ENCODE measurements at places on chromosomes 13 and 19. TPM values are rescaled to one million over a fixed set of nuclear protein-coding genes. Genes with fewer than 3 reads are reported as not detected.

IGFL1 gene
- not detected for total RNA-seq

AMER2 gene
- 0.09 TPM for total RNA-seq

CADM4 gene
- 2.3 TPM for total RNA-seq

ITM2B gene
- 542 TPM for total RNA-seq

CD70 gene
- total RNA-seq = not detected

RRAS gene
- total RNA-seq = 72.2 TPM

DCT gene
- total RNA-seq = 1.0 TPM

PRR19 gene
- 0.31 TPM for total RNA-seq

GRCh38 chr19:6779206-6779605, 6.7 kb downstream of the VAV1 start:
- no peak for DNase-seq

- no peak for DNase-seq
Observed at GRCh38 chr13:32330441-32330840, 15.1 kb downstream of the BRCA2 start.

DNA sequence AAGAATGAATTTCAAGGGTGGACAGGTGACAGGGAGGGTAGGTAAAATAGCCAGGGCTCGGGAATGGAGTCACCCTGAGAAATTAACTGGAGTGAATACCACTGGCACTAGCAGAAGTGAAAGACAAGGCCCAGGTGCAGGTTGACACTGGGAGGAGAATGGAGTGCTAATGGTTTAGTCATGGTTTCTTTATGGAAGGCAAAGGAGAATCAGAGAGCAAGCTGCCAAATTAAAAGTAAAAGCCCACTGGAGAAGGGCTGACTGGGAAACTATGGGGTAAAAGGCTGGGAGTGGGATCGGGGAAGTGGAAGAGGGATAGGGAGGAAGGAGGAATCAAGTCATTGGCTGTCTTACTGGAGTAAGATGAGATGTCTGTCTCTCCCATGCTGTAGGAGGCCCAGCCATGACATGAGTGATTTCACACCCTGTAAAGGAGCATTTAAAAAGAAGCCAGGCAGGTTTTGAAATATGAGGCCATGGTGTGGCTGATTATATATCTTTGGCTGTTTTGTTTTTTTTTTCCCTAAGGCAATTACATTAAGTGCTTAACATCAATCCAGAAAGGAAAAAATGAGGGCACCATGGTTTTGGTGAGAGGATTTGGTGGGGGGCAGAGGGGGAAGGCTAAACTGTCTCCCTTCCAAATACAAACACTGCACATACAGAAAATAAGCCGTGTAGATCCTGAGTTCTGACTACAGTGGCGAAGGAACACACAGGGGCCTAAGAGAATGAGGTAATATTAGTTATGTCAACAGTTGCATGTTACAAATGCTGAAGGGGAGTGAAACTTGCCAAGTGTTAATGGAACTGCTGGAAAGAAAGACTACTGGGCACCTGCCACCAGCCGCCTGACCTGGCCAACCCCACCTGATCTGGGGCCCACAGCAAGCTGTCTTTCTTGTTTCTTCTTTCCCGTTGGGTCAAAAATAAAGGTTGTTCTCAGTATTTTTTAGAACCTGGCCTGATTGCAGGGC, 183.5 kb upstream of the TSC22D1 start:
- DNase-seq = no peak

GRCh38 chr13:99657848-99658260, 156.6 kb downstream of the TM9SF2 start:
- no peak for DNase-seq

DNA sequence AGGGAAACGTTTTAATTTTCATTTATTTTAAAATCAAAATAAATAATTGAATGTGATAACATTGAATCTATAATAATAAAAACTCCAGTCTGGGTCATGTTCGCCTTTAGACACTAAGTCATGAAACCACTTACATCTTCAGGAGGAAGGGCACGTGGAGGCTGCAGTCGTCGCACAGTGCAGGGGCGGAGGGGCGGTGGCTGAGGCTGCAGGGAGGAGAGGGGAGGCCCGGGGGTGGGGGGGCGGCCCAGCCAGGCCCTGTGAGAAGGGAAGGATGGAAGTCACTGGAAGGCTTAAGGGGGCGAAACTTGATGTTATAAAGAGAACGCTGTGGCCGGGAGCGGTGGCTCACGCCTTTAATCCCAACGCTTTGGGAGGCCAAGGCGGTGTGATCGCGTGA, 14.9 kb upstream of the LATS2 start:
- no peak for DNase-seq

DNA sequence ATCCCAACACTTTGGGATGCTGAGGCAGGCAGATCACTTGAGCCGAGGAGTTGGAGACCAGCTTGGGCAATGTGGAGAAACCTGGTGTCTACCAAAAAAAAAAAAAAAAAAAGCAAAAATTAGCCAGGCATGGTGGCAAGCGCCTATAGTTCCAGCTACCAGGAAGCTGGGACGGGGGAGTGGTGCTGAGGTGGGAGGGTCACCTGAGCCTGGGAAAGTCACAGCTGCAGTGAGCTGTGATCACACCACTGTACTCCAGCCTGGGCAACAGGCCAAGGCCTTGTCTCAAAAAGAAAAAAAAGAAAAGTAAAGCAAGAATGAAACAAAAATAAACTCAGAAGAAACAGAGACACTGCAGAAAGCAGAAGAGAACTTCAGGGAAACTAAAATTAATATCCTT, 31.6 kb downstream of the MTRF1 start:
- no peak for DNase-seq

DNA sequence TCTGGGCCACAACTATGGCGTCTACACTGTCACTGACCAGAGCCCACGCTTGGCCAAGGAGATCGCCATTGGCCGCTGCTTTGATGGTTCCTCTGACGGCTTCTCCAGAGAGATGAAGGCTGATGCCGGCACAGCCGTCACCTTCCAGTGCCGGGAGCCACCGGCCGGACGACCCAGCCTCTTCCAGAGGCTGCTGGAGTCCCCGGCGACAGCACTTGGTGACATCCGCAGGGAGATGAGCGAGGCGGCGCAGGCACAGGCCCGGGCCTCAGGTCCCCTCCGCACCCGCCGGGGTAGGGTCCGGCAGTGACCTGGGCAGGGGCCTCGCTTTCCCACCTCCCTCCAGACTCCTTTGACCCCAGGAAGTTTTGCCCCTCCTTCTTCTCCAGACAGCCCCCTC, 7.6 kb downstream of the CILP2 start:
- DNase-seq = no peak

DNA sequence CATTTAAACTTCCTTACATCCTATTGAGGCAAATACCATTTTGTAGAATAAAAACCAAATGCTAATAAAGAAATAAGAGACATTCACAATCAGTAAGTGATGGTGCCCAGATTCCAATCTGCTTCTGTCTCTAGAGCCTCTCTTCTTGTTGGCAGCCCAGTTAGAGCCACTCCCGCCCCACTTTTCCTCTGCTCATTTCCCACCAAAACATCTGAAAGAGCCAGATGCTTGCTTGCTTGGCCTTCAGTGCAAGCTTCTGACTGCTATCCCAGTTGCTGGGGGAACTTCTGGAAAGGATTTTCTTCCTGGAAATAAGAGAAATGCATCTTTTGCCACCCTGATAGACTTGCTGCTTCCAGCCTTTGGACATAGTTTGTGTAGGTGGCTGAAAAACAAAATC, 12.9 kb downstream of the FRY start:
- no peak for DNase-seq

DNA sequence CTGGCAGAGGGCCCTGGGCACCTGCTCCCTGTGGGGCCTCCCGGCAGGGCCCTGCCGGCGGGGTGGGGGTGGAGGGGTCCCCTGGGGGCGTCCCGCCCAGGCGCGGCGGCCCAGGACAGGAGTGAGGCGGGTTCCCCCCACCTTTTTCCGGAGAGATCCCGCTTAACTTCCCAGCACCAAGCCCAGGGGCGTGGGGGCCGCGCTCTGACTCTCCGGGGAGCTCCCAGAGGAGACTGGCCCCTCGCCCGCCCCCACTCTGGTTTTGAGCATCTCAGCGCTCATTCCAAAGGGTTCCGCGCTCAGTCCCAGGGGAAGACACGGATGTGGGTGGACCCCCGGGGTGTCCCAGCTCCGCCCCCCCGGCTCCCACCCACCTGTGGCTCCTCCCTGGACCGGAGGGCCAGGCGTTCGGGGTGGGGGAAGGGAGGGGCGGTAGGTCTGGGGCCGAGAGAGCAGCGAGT, 476 bp downstream of the C2CD4C start:
- DNase-seq = no peak

DNA sequence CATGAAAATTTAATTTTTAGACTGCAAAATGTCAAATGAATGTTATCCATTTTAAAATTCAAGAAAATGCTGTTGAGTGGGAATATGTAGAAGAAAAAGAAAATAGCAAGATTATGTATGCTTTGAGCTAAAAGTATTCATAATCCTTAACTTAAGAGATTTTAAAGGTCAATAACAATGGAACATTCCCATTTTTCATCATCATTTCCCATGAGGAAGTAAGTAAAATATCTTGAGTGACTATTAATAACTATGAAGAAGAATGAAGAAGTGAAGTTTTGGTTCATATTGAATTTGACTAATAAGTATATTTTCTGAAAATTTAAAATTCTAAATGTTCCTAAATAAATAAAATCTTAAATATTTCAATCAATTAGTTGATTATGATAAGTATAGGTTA, 273.4 kb downstream of the DACH1 start:
- no peak for DNase-seq

- no peak for DNase-seq
Observed at GRCh38 chr19:46033401-46033800, 7.4 kb downstream of the IGFL4 start.

- no peak for DNase-seq
Observed at GRCh38 chr19:4744451-4745174, 21.0 kb upstream of the DPP9 start.

GRCh38 chr13:61833228-61833627, 417.6 kb upstream of the PCDH20 start:
- DNase-seq = no peak

GRCh38 chr19:5978606-5979552, 939 bp upstream of the RANBP3 start:
- DNase-seq = no peak

- no peak for DNase-seq
Observed at GRCh38 chr19:29442910-29443309, 82.9 kb upstream of the VSTM2B start.

DNA sequence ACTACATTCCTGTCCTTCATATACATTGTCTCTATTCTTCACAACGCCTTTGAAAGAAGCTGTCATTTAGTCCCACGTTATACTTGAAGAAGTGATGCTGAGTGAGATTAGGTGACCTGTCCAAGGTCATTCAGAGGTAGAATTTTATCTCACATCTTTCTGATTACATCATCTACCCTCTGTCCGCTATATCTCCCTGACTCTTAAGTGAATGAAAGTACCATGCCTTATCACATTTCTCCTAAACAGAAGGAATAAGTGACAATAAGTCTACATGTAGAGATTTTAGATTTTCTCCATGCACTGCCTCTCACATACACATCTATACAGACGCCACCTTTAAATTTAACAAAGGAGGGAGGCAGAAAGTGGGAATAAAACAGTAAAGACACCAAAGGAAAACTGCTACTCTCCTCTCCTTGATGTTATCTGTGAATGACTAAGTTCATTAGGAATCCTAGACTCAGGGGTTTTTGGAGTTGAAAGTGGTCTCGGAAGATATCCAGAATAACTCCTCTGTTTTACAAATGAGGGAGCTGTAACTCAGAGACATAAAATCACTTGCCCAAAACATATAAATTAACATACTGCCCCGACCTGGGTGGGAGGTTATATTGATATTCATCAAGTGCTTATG, 4.9 kb upstream of the CLDN10 start:
- DNase-seq = no peak

GRCh38 chr13:37531049-37531448, 67.5 kb downstream of the POSTN start:
- no peak for DNase-seq

DNA sequence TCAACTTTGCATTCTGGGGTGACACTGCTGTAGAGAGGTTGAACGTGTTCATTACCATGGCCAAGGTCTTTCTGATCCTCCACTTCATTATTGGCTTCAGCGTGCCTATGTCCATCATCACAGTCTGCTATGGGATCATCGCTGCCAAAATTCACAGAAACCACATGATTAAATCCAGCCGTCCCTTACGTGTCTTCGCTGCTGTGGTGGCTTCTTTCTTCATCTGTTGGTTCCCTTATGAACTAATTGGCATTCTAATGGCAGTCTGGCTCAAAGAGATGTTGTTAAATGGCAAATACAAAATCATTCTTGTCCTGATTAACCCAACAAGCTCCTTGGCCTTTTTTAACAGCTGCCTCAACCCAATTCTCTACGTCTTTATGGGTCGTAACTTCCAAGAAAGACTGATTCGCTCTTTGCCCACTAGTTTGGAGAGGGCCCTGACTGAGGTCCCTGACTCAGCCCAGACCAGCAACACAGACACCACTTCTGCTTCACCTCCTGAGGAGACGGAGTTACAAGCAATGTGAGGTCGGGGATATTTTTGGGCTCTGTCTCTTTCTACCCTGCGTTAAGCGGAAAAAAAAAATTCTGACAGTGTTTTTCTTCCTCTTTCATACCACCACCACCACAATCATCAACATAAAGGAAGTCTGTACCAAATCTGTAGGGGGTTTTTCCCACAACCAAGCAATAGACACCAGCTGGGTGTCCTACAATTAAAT, 29.5 kb downstream of the FPR3 start:
- no peak for DNase-seq

DNA sequence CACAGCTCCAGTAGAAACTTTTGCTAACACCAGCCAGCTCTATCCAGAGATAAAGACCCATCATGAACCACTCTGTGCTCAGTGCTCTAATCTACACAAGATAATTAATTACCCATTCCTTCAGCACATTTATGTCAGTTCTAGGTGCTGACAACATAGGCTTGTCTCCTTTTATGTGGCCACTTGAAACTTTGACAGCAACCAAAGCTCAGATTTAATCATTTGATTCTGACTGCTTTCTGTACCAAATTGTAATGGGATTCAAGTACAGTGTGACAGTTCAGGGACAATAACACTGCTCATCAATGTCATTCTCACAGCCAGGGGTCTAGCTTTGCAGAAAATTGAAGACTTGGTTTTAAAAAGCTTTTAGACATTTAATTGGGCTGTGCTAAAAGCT, 266.6 kb downstream of the KCTD12 start:
- DNase-seq = no peak

GRCh38 chr13:100544866-100545683, 43.5 kb downstream of the GGACT start:
- DNase-seq = no peak

- DNase-seq = no peak
Observed at GRCh38 chr13:26584713-26585112, 27.2 kb downstream of the WASF3 start.

- DNase-seq = no peak
Observed at GRCh38 chr13:113373811-113374485, 10.0 kb upstream of the GRTP1 start.

- DNase-seq = no peak
Observed at GRCh38 chr13:59950266-59950665, 213.5 kb downstream of the DIAPH3 start.

GRCh38 chr13:110345701-110346100, 38.6 kb downstream of the COL4A2 start:
- DNase-seq = no peak

GRCh38 chr13:67137044-67137735, 92.9 kb downstream of the PCDH9 start:
- no peak for DNase-seq

GRCh38 chr19:15758379-15758778, 20.6 kb downstream of the OR10H3 start:
- no peak for DNase-seq

All from omental fat pad (tissue), 4 donors.